ENCODE measurements at places on chromosomes 7 and 10. TPM values are rescaled to one million over a fixed set of nuclear protein-coding genes. Genes with fewer than 3 reads are reported as not detected.

DNA sequence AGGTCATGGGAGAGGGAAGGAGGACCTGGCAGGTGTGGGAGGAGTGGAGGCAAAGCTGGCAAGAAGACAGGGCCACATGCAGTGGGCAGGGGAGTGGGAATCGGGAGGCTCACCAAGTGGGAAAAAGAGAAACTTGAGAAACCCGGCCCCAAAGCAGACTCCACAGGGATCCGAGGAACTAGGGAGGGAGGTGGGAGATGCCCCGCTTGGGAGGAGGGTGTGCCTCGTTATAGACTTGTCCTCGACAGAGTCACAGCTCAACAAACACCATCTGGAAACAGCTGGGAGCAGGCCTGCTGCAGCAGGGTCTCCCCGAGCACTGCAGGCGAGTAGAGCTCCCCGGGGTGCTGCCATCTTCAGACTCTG is 54.8 kb downstream of the MKI67 start:
- DNase-seq: no peak

- DNase-seq: no peak
These were observed 54.5 kb upstream of the RAB18 start for GRCh38 chr10:27449571-27449970.

GRCh38 chr10:12243864-12244620 is 48.1 kb downstream of the CDC123 start:
- no peak for DNase-seq

Gene STN1
- total RNA-seq: 10.8 TPM
